ENCODE measurements at places on chromosomes 12 and 14.

GRCh38 chr14:92340931-92341330 lies 18.0 kb downstream of the SLC24A4 start:
- DNase-seq: no peak

GRCh38 chr12:47376927-47377326 lies 297.2 kb upstream of the AMIGO2 start:
- DNase-seq: no peak

DNA sequence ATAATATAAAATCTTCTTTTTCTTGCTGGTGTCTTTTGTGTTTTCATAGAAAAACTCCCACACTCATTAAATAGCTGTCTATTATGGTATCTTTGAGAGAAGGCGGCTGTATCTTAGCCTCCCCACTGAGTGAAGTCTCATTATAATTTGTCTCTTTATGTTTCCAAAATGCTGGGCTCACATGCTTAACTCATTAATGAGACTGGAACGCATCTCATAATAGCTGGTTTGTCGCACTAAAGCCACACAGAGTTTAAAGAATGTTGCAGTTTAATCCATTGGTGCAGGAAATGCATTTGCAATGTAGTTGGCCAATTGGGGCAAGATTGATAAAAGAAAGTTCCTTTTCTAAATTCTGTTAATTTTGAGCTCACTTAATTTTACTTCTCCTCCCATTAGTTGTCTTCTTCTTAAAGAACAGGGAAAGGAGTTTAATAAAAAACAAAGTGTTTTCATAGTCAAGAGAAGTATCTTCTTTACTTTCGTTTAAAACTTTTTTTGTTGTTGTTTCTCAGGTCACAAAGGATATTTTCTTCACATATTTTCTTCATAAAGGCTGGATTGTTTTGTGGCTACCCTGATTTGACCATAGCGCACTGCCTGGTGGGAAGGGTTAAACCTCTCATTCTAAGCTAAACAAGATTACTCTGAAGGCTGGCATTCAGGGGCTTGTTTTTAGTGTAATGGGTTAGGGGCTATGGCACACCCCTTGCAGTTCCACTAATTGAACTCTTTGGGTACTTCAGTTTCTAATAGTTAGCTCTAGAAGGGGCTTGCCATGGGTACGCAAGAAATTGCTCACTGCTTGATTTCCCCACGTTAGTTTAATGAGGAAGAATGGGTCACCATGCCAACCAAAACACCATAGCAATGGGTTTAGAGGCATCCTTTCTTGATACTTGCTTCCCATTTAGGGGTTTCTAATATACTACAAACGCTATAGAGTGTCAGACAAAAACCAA lies 197.0 kb downstream of the TMTC2 start:
- DNase-seq: no peak

DNA sequence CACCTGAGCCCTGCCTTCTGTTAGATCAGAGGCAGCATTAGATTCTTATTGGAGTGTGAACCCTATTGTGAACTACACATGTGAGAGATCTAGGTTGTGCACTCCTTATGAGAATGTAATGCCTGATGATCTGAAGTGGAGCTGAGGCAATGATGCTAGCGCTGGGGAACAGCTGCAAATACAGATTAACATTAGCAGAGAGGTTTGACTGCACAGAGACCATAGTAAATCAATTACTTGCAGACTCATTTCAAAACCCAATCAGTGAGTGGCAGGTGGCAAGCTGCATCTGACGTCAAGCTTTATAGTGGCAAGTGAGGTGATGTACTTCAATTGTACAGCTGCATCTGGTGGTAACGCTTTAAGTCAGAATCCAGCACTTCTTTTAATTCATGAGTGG lies 141.6 kb downstream of the GPHN start:
- no peak for DNase-seq

- DNase-seq: no peak
Measured at GRCh38 chr12:121798787-121799155, 5.0 kb upstream of the SETD1B start.

DNA sequence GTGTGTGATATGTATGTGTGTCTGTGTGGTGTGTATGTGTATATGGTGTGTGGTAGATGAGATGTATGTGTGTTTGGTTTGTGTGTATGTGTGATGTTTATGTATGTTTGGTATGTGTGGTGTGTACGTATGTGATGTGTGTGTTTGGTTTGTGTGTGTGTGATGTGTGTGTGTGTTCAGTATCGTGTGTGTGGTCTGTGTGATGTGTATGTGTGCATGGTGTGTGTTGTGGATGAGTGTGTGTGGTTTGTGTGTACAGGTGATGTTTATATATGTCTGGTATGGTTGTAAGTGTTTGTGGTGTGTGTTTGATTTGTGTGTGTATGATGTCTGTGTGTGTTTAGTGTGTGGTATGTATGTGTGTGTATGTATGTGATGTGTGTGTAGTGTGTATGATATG lies 199.4 kb downstream of the SUDS3 start:
- DNase-seq: no peak

- DNase-seq: no peak
Measured at GRCh38 chr12:2582631-2583030, 212.1 kb upstream of the FKBP4 start.
